Sigmoid colon (tissue), 7 donors: ENCODE measurements at places on chromosomes 16 and 17.
A peak's percentile ranks its signal among the peaks of the same experiment; 100 is the strongest.

GRCh38 chr17:79356839-79357447 lies 253.9 kb downstream of the RBFOX3 start:
- no peak for DNase-seq

DNA sequence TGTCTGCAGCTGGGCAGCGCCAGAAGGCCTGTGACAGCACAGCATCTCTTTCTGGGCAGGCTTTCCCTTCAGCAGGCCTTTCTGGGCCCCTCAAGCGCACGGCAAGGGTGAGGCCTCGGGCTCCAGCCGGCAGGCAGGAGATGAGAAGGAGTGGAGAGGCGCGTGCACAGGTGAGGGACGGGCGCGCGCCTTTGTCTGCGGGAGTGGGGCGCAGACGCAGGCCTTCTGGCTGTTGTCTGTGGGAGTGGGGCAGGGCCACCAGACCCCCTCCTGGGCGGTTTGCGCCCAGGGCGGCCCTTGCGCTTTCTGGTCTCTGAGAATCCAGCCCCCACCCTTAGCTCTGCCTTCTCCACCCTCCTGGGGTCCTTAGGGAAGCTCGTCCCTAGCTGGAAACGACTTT lies 6.5 kb downstream of the ZNF205 start:
- DNase-seq, result no peak

DNA sequence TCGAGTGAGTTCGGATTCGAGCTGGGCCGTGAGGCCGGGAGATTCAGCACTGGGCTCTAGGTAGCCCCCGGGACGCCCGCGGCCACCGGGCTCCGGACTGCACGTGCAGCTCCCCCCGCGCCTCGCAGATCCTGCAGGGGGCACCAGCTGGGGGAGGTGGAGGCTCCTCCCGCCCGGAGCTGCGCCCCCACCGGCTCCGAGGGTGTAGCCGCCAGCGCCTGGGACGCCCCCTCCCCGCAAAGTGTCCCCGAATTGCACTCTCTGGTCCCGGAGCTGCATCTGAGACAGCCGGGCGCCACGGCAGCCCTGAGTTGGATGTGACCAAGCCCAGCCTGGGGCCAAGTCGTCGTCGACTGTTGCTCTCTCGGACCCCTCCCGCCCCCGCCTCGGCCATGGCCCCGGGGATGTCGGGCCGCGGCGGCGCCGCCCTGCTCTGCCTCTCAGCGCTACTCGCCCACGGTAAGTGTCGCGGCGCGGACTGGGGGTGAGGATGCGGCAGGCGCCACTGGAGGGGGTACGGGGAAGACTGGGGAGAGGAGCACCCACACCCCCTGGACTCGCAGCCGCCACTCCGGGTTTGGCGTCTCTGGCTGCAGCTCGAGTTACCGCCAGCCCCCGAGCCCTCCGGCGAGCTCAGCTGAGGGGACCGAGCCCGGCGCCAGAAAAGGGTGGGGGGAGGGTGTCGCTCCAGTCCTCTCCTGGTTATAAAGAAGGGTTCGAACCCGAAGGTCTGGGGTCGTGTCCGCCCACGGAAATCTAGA lies 1.5 kb downstream of the TMEM132E start:
- no peak for DNase-seq

DNA sequence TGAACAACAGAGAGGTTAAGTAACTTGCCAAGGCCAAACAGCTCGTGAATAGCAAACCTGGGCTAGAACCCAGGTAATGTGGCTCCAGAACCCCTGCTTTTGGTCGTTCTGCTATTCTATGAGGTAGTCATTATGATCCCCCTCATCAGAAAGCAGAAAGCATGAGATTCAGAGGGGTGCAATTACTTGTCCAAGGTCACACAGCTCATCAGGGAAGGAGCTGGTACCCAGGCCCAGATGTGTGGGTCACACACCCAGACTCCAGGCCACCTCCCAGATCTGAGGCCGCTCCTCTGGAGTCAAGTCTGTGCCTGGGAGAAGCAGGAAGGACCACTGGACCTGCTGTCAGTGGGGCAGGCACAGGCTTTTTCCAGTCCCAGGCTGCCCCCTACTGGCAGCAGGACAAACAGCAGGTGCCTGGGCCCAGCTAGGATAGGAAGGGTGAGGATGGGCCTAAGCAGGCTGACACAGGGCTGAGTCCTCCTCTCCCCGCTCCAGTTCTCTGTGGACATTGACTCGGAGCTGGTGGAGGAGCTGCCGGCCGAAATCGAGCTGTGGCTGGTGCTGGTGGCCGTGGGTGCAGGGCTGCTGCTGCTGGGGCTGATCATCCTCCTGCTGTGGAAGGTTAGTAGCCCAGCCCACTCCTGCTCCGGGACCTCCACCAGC lies 7.8 kb upstream of the PDK2 start:
- DNase-seq, result peak; percentile 87

GRCh38 chr16:57430955-57431354 lies 16.2 kb downstream of the CIAPIN1 start:
- DNase-seq, result no peak

DNA sequence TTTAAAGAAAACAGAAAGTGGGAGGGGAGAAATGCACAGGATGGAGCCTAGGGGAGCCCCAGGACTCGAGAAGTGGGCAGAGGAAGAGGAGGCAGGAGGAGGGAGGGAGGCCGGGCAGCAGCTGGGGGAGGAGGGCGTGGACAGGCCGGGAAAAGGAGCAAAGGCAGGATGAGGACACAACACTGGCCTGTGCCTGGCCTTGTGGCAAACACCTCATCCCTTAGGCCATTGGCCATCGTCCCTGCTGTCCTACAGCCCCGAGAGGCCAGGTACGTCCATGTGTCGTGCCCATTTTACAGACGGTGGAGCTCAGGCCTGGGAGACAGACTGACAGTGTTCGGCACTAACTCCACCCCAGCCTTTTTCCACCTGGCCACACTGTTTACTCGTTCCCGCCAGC lies 15.9 kb downstream of the JPH3 start:
- DNase-seq, result no peak

DNA sequence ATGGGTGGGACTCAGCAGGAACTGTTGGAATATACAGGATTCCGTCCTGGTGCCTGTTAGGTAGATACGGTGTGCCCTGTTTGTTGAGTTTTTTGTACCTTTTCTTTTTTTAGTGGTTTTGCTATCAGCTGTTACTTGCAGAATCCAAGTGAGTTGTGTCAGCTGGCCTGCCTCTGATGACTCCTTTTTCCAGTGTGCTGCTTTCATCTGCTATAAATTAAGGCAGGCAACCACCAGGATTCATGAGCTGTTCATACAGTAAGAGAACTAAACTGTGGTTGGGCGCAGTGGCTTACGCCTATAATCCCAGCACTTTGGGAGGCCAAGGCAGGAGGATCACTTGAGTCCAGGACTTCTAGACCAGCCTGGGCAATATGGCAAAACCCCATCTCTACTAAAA lies 79.9 kb downstream of the WNT3 start:
- no peak for DNase-seq

- DNase-seq, result peak; percentile 89
Measured at GRCh38 chr16:29820271-29820701, at the start of gene MVP. MVP (plus strand) TSS chr16:29820462; CDS start chr16:29830550, 10,088 bp downstream.

DNA sequence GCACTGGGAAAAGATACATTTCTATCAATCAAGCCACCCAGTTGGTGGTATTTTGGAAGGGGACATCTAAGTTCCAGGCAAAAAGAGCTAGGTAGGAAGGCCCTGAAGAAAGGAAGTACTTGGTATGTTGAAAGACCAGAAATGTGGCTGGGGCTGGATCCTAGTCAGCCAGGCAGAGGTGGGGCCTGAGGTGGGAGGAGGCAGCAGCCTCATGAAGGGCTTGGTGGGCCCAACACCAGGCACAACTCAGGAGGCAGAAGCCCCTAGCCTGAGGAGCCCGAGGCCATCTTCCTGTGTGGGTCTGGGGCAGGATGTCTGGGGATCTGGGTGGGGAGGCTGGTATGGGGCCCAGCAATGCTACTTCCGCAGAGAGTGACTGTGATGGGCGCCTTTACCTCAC lies 105.9 kb downstream of the SALL1 start:
- no peak for DNase-seq

- no peak for DNase-seq
Measured at GRCh38 chr16:57592591-57593003, 35.8 kb upstream of the ADGRG1 start.
